ENCODE measurements at places on chromosomes 16 and 17.

- DNase-seq: no peak
Observed at GRCh38 chr17:37180376-37180775, 195.4 kb upstream of the C17orf78 start.

- DNase-seq: no peak
Observed at GRCh38 chr16:69302301-69302700, 8.8 kb upstream of the VPS4A start.

DNA sequence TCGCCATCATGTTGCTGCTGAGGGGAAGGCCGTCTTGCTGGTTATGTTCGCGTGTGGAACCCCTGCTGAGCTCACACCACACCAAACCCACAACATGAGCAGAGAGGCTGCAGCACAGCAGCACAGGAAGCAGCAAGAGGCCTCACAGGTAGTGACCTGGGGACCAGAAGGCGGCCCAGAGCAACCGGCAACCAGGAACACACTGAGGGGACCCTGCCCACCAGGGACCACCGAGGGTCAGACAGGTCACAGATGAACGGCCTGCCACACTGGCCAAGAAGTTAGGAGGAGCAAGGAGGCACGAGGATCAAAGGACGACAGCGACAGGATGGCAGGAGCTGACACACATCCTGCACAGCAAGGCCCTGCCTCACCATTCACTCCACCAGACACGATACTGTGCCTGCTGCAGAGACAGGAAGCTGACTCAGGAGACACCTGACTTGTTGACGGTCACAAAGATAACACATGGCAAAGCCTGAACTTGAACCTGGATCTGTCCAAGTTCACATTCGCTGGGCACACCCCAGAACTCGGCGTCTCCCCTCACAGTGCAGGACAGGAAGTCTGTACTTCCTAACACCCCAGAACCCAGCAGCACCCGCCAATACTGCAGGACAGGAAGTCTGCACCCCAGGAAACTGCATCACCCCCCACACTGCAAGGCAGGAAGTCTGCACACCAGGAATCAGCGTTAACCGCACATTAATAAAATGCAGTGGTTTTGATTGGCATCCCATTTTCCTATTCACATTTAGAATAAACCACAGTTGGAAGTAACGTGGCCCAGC is 98.5 kb downstream of the ZNF778 start:
- DNase-seq: no peak

GRCh38 chr17:3985846-3986245 is 21.6 kb upstream of the ATP2A3 start:
- no peak for DNase-seq

GRCh38 chr16:11547118-11547916 is 39.4 kb downstream of the LITAF start:
- no peak for DNase-seq

DNA sequence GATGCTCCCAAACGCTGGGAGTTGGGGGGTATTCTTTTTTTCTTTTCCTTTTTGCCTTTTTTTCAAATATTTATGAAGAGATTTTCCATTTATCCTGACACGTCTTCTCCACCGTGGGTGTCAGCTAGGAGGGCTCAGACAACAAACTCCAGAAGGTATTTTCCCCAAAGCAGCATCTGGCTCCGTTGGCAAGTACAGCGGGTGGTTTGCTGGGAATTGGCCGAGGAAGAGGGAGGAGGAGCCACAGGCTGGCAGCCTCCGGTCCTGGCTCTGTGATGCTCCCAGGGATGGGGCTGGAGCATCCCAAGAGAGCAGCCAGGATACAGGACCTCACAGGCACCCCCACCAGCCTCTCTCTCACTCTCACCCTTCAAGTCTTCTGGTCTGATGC is 10.9 kb upstream of the CACNG4 start:
- peak; percentile 95 for DNase-seq

DNA sequence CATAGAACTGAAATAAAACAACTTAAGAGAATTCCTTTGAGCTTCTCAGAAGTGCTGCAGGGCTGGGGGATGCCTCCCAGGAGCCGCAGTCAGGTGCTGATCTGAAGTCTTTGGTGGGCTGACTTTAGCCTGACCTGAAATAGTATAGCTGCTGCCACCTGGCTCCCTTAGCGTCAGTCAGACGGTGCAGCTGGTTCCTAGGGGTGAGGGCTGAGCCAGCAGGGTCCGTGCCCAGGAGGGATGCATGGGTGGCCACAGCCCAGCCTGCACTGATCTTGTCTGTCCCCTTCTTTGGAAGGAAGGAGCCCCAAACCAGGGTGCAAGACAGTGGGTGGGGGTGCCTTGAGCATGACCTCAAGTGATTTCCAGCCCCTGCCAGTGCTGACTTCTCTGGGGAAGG is 11.5 kb downstream of the MAPT start:
- peak; percentile 92 for DNase-seq

DNA sequence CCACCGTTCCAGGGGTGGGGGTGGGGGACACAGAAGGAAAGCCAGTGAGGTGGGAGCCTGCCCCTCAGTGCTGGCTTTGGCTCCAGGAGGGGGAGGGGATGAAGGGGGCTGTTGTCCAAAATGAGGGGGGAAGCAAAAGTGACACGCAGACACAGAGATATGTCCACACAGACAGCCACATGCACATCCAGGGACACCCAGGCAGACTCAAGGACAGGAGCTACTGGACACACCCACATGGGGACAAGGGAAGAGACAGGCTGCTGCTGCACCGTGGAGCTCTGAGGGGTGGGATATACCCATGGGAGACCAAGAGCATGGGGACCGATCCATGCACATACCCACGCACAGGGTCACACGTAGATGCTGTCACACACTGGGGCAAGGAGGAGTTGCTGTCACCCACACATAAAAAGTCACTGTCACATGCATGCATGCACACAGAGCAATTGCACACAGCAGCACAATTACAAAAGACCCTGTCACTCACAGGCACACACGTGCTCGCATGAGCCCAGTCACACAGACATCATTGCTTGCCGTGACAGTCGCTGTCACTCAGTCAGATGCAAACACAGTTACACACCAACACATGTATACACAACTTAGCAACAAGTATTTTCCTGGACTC is 1.3 kb downstream of the THRA start:
- DNase-seq: no peak

GRCh38 chr16:83458612-83459011 is 349.2 kb upstream of the HSBP1 start:
- no peak for DNase-seq

- peak; percentile 37 for DNase-seq
Observed at GRCh38 chr16:48870141-48870540, 260.2 kb upstream of the N4BP1 start.

DNA sequence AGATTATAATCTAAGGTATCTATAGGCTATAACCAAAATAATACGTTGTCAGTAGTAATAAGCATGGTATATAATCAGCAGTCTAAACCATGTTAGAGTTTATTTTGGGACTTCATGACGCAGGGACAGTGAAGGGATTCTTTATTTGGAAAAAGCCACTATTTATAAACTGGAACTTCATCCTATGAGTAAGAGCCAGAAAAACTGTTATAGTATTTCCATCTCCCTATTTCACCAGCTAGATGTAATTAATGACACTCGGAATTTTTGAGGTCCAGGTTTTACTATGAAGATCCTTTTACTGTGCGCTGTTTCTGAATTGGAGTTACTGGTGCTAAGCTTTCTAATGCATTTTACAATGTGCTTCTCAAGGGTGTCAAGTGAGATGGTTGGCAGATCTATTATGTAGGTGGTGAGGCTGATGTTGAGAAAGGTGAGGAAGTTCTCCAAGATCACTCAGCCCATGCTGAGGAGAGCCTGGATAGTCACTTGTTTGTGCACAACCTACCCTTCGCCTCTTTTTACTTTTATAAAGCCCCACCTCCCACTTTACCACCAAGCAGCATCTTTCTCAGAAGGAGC is 149.3 kb downstream of the MSI2 start:
- no peak for DNase-seq

DNA sequence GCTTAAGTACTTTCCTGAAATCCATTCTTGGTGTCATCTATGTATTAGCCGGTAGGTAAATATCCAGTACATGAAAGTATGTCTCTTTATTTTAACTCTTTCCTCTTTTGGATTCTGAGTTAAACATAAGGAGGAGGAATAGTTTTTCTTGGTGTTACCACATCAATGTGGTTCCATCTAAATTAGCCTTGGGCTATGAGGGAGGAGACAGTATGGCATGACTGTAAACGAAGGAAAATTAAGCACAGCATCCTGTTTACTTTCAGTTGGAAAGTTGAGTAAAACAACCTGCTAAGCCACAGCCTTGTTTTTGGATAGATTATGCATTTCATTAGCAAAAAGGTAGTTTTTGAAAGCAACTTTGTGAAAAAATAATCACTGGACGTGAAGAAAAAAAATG is 693.0 kb upstream of the SOX9 start:
- DNase-seq: no peak

DNA sequence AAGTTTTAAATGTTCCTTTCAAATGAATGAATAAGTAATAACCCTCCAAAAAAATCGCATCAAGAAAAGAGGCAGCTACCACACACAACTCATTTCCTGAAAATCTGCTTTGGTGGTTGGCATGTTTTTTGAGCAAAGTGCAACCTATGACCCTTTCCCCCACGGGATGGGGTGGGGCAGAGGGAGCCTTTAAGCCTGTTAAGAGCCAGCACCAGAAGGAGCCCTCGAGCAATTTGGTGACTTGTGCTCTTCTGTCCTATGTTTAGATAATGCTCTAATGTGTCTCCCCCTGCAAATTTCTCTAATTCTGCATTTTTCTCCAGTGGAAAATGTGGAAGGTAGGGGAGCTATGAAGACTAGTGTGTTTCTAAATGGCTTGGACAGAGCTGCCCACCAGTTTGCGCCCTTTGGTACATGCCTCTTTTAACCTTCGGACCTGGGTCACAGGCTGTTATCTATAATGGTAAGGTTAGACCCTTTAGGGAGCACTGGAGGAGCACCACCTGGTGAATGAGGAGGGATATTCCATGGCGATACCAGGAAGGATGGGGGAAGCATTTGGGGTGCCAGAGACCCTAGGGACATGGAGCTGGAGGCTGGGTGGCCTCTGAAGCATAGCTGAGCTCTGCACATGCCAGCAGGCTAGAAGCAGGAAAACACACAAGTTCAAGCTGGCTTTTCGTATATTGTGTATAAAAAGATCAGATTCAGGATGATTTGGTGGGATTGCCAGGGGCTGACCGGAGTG is 1.6 kb downstream of the PYCARD start:
- DNase-seq: no peak

GRCh38 chr17:47967607-47968252 is 3.2 kb upstream of the CDK5RAP3 start:
- no peak for DNase-seq

DNA sequence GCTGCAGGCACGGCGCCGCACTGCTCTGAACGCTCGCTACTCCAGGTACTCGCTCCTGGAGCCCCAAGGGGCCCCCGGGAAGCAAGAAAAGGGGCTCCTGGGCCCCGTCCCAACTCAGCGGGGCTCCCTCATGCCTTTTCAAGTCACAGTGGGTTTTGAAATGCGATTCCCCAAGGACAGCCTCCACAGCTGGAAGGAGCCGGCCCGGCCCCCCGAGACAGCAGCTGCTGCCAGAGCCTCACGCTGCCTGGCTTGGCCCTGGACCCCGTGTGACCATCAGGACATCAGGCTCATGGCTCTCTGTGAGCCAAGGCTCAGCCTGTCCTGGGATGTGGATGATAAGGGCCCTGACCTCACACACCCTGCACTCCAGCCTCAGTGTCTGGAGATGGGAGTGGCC is 80.6 kb downstream of the LMF1 start:
- DNase-seq: no peak

- no peak for DNase-seq
Observed at GRCh38 chr16:67345401-67345800, 18.8 kb downstream of the LRRC36 start.

GRCh38 chr17:8192070-8192815 is 2.3 kb upstream of the BORCS6 start:
- DNase-seq: peak; percentile 98

DNA sequence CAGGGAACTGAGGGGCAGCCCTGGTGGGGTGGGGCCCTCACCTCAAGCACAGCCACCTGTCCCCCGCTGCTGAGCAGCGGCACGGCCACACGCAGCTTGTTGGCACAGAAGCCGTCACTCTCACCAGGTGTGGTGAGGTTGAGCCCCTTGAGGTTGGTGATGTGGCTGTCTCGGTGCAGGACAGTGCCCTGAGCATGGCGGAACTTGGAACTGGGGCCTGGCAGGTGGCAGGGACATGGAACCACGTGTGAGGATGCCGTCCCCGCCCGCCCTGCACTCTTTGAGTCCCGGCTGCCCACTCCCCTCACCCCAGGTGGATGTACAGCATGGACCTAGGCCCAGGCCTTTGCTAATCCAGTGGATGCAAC is 9.7 kb upstream of the VASN start:
- no peak for DNase-seq

GRCh38 chr17:58156839-58157803 is 8.9 kb downstream of the OR4D1 start:
- DNase-seq: peak; percentile 80

- DNase-seq: no peak
Observed at GRCh38 chr16:74033441-74033995, 263.1 kb upstream of the PSMD7 start.

GRCh38 chr16:11681556-11681955 is 13.3 kb downstream of the SNN start:
- no peak for DNase-seq

DNA sequence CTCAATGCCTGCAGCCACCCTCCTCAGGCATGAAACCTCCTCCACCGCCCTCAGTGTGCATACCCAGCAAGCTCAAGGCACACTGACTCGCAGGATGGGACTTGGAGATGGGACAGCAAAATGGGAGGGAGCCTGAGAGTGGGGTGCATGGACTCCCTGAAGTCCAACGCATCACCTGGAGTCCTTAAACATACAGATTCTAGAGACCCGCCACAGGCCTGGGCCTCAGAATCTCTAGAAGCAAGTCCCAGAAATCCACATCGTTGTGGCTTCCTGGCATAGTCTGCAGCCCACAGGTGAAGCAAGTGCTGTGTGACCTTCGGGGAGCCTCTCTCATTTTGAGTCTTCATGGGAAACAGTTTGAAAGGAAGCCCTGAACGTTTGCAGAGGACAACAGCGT is 3.6 kb upstream of the TBX21 start:
- DNase-seq: no peak

DNA sequence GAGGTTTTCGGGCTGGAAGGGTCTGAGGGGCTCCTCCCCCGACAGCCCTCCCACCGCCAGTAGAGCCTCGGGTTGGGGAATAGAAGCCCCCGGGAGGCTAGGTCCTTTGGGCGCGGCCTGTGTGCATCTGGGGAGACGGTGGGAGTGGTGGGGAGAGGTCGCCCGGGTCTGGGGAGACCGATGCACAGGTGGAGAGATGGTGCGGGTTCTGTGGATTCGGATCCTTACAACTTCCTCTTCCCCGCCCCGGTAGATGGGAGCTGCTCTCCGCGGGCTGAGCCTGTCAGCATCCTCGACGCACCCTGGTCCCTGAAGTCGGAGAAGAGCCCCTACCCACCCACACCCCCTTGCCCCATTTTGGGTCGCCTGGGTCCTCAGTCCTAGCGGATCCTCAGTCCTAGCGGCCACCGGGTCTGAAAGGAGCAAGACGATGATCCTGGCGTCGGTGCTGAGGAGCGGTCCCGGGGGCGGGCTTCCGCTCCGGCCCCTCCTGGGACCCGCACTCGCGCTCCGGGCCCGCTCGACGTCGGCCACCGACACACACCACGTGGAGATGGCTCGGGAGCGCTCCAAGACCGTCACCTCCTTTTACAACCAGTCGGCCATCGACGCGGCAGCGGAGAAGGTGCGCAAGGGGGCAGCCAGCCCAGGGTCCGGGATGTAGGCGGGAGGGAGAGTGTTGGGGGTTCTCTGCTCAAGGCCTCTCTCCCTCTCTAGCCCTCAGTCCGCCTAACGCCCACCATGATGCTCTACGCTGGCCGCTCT is 790 bp downstream of the BCKDK start:
- DNase-seq: no peak

All from NCI-H2171 treated with DMSO at 0.1 percent for 48 hours (cell line).